ENCODE measurements at places on chromosomes 1 and 21.

DNA sequence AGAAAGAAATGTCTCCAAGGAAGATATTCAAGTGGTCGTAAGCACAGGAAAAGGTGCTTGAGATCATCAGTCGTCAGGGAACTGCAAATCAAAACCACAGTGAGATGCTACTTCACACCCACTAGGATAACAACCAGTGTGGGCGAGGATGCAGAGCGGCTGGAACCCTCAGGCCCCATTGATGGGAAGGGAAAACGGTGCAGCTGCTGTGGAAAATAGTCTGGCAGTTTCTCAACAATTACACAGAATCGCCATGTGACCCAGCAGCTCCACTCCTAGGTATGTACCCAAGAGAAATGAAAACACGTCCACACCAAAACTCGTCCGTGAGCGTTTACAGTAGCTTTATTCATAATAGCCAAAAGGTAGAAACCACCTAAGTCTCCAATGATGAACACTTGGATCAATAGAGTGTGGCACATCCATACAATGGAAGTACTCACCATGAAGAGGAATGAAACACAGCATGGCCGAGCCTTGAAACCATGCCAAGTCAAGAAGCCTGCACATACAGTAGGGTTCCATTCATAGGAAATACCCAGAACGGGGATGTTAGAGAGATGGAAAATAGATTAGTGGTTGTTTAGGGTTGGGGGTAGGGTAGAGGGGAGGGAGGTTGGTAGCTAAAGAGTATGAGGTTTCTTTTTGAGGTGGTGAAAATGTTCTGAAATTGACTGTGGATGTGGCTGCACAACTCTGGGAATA is 6.1 kb downstream of the DFFB start:
- DNase-seq, result no peak

DNA sequence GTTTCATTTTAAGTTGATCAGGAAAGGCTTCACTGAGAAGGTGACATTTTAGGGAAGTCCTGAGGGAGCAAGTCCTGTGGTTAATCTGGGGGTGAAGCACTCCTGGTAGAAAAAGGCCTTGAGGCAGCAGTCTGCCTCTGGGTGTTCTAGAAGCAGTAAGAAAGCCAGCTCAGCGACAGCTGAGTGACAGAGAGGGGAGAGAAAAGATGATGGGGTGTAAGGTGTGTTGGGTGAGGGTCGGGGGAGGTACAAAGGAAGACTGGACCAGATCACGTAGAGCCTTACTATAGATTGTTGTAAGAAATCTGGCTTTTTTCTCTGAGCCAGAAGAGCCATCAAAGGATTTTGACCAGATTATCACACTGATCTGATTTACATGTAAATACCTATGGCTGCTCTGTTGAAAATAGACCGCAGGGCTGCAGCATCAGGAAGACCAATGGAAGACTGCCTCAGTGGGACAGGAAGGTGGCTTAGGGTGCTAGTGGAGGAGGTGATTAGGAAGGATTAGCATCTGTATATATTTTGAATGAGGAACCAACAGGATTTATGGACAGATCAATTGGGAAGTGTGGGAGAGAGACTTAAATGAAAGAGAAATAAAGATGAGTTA is 131.2 kb downstream of the CDC7 start:
- DNase-seq, result no peak

DNA sequence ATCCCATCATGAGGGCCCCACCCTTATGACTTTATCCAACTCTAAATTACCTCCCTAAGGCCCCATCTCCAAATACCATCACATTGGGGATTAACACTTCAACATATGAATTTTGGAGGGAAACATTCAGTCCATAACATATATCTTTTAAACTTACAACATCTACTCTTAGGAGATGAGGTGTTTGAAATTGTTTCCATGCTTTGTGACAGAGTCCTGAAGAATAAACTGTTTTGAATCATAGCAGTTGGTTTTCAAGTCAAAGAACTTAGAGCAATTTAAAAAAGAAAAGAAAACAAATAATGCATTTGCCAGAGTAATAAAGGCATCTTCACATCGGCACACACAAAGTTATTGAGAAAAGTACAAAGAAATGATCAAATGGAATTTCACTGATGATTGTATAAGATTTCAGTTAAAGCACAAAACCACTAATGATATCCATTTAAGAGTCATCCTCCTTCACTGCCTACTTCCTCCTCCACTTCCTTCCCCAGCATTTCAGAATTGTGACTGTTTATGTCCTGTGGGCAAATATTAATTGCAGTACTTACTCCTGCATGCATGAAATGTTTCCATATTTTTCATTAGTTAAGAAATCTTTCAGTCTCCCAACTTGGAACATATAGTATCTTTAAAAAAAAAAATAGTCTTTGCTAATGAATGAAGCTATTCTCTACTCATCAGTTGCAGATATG is 202.0 kb downstream of the LRRC40 start:
- DNase-seq, result no peak

DNA sequence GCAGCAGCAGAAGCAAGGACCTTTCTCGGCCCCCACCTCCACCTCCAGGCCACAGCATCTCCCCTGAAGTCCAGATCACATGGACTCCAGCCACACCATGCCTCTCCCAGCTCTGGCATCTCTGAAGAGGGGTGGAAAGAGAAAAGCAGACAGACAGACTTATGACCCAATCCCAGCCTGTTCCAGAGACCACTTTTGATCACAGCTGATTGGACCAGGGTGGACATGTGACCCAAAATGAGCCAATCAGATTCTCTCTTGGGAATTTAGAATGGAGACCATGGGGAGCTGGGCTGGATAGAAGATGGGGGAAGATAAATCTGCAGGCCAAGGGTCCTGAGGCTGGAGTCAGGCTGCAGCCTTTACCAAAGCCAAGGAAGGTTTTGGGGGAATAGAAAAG is 16.4 kb downstream of the HTR1D start:
- no peak for DNase-seq

- no peak for DNase-seq
Observed at GRCh38 chr1:176531921-176532897, 69.2 kb downstream of the PAPPA2 start.

GRCh38 chr21:37062593-37062935 is 10.3 kb downstream of the PIGP start:
- DNase-seq, result no peak

GRCh38 chr1:12147201-12147701 is 19.5 kb upstream of the TNFRSF1B start:
- no peak for DNase-seq
